Stimulated activated CD8-positive, alpha-beta memory T cell treated with anti-CD3 and anti-CD28 coated beads, Interleukin-4, amount 100 ng/mL, for 4 hours (primary cell): ENCODE measurements at places on chromosomes 5 and 9.

DNA sequence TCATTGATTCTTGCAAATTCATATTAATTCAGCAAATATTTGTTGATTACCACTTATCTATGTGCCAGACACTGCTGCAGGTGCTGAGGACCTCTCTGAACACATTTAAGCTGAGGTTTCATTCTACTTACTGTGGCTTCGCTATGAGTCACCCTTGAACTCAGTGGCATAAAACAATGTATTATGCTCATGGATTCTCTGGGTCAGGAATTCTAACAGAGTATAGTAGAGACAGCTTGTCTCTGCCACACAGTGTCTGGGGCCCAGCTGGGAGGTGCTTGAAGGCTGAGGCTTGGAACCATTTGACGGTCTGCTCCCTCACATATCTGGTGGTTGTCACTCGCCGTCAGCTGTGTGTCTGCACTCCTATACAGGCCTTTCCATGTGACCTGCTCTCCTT lies 124.3 kb upstream of the NR3C1 start:
- DNase-seq: no peak

DNA sequence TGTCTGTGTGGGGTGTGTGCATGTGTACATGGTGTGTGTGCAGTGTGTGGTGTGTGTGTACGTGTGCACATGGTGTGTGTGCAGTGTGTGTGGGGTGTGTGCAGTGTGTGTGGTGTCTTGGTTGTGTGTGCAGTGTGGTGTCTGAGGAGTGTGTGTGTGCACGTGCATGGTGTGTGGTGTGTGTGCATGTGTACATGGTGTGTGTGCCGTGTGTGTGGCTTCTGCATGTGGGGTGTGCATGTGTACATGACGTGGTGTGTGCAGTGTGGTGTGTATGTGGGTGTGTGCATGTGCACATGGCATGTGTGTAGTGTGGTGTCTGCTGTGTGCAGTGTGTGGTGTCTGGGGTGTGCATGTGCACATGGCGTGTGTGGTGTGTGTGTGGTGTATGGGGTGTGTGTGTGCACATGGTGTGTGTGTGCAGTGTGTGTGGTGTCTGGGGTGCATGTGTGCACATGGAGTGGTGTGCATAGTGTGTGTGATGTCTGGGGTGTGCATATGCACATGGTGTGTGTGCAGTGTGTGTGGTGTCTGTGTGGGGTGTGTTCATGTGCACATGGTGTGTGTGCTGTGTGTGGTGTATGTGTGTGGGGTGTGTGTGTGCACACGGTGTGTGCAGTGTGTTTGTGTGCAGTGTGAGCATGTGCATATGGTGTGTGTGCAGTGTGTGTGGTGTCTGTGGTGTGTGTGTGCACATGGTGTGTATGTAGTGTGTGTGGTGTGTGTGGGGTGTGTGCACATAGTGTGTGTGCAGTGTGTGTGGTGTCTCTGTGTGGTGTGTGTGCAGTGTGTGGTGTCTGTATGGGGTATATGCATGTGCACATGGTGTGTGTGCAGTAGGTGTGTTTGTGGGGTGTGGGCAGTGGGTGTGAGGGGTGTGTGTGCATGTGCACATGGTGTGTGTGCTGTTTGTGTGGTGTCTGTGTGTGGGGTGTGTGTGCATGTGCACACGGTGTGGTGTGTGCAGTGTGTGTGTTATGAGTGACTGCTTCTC lies 40.6 kb upstream of the ZNG1F start:
- no peak for DNase-seq

DNA sequence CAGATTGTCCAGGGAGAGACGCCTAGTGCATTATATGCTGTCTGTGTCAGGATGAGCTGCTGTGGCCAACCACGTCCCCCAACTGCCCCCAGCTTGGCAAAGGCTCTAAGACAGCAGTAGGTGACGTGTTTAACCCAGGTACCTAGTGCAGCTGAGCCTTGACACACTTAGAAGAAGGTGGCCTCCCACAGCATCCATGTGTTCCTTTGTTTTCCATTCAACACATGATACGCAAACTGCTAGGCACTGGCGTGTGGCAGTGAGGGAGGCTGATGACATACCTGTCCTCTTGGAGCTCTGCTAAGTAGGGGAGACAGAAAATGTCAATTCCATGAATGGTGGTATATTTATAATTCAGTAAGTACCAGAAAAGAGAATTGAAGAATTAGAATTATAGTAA lies 291.7 kb downstream of the NR3C1 start:
- DNase-seq: no peak

DNA sequence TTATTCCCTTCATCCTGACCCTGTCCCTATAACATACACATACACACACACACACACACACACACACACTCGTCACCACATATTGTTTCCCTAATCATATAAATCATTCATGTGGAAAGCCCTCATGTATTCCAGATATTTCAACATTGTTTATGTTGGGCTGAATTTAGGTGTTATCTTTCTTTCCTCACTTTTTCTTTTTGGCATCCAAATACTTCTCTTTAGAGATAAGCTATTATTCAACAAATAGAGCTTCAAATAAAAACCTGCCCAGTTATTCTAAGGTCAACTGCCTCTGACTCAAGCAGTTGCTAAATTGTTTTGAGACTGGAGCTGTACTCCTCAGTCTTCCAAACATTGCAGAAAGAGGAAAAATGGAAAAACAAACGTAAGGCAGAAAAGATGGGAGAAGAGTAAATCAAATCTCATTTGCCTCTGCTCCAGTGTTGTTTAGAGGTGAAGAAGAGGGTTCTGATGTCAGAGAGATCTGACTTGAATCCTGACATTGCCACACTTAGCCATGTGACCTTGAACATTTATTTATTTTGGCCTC lies 215.7 kb downstream of the GAS1 start:
- DNase-seq: no peak

GRCh38 chr5:60340326-60340725 lies 359.6 kb downstream of the DEPDC1B start:
- no peak for DNase-seq

DNA sequence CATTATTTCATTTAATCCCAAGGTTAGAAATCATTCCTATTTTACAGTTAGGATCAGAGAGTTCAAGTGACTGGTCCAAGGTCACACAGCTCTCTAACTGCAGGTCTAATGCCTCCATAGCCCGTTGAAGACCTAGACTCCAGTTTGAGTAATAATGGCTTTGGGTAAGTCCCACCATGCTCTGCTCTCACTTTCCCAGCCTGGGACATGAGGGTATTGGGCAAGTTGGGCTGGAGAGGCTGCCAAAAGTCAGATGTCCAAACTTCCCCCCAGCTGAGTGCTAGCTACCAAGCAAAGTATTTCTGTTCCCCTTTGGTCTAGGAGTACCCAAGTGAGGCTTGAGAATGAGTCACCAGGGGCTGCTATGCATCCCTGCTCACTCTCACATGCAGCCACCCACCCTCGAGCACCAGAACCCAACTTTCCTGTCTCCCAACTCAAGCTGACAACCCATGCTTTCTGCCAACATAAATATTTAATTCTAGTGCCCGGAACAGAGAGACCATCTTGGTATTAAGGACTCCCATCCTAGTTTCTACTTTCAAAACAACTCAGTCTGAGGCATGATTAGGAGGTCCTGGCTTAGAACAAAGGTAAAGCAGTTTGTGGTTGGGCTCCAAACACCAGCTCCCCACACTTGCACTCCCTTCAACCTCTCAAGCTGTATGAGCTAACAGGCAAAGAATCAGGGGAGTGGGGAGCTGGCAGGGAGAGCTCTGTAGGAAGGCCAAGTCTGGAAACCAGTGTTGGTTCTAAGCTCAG lies 236.5 kb upstream of the TRIM32 start:
- no peak for DNase-seq

DNA sequence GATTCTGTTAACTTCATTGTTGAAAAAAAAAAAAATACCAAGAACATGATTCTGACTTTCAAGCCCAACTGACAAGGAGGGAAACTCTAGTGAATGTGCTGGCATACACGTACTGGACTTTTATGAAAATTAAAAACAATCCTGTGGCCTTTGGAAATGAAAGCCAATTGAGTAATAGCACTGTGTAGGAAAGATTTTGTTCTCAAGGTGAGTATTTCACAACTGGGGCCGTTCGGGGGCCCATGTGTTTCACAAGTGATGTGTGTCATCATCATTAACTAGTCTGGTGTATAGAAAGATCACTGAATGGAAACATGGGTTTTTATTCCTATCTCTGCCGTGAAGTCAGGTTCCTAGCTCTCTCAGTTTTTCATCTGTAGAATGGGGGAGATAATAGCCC lies 605.0 kb upstream of the CLINT1 start:
- no peak for DNase-seq

GRCh38 chr5:136674178-136674577 lies 308.8 kb upstream of the TRPC7 start:
- DNase-seq: no peak
